ENCODE measurements at places on chromosomes 7 and 10.

DNA sequence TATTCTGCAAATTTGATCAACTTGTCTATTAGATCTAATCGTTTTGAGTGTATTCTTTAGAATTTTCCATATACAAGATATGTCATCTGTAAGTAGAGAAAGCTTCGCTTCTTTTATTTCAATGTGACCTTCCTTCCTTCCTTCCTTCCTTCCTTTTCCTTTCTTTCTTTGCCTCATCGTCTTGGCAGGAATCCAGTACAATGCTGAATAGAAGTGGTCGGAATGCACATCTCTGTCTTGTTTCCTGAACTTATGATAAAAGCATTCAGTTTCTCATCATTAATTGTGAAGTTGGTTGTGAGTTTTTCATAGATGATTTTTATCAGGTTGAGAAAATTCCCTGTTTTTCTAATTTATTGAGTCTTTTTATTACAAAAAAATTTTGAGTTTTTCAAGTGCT is 300.7 kb upstream of the ZNF32 start:
- DNase-seq: no peak

DNA sequence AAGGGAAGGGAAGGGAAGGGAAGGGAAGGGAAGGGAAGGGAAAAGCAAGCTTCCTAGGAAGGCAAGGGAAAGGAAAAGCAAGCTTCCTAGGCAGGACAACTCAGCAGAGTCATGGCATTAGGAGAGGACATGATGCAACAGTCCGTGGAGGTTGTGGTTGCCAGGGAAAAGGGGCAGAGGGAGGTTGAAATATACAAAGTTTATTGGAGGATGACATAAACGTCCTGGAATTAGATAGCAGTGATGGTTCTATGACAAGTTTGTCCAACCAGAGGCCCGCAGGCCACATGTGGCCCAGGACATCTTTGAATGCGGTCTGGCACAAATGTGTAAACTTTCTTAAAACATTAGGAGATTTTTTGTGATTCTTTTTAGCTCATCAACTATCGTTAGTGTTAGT is 59.8 kb upstream of the OPN4 start:
- peak; percentile 63 for DNase-seq

DNA sequence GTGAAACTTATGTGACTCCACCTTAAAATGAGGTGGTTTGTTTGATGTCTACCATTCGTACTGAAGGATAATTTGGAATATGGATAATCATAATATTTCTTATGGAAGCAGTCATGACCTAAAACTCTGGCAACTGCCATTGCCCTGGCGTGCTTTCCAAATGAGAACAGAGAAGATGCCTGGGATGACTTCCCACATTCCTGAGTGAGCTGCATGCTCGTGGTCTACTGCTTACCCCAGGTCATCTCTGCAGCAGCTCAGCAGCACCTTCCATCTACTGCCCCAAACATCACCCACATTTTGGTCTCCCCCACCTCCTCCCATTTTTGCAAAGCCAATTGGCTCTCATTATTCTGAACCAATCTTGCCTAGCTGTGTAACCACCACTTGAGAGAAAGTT is 40.1 kb downstream of the LYZL1 start:
- no peak for DNase-seq

GRCh38 chr10:110437351-110437605 is 60.4 kb upstream of the DUSP5 start:
- DNase-seq: no peak

DNA sequence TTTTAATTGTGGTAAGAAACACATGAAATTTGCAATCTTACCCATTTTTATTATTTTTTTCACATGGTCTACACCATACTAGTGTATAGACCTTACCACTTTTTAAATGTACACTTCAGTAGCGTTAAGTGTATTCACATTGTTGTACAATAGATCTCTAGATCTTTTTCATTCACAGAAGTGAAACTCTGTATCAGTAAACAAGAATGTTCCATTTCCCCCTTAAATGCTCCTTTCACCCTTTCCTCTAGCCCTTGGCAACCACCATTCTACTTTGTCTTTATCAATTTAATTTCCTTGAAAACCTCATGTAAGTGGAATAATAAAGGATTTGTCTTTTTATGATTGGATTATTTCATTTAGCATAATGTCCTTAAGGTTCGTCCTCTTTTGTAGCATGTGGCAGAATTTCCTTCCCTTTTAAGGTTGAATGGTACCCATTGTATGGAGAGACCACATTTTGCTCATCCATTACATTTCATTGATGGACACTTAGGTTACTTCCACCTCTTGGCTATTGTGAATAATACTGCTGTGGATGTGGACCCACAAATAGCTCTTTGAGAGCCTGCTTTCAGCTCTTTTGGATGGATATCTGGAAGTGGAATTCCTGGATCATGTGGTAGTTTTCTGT is 45.7 kb downstream of the SNX10 start:
- DNase-seq: no peak

DNA sequence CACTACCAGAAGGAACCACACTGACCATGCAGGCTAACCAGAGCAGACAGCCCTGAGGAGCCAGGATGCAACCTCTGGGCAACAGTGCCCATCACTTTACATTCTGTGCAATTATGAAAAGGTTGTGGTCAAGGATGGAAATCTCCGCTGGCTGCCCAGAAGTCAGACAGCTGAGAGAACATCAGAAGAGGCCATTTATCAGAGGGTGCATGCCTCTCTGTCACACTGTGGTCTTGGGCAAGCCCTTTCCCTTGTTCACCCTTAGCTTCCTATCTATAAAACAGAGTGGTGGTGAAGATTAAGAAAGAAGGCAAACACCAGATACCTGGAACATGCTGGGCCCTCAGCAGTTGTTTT is 120.7 kb upstream of the GDF10 start:
- no peak for DNase-seq

DNA sequence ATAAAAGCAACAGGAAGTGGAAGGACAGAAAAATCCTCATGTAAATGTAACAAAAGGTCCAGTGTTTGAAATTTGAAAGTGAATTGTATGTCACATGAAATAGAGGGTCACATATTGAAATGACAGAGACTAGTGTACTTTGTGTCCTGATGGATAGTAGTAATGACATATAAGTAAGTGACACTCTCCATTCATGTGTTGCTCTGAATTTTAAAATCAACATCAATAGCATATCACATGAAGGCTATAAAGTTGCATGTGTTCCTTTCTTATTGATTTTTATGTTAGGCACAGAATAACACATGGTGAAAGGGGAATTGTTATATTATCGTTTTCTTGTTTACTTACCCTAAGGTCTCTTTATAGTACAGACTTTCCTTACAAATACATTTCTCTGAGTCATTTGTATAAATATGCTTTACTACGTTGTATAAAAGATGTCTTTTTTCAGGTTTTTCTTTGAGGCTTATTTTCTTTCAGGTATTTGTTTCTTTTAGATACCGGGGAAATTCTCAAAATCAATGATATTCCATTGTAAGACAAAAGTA is 104.6 kb upstream of the CACNA2D1 start:
- DNase-seq: no peak

- DNase-seq: no peak
These were observed 152.8 kb downstream of the NEURL1 start for GRCh38 chr10:103646304-103646703.

- no peak for DNase-seq
These were observed 490.0 kb downstream of the CNTNAP2 start for GRCh38 chr7:146606628-146607027.

DNA sequence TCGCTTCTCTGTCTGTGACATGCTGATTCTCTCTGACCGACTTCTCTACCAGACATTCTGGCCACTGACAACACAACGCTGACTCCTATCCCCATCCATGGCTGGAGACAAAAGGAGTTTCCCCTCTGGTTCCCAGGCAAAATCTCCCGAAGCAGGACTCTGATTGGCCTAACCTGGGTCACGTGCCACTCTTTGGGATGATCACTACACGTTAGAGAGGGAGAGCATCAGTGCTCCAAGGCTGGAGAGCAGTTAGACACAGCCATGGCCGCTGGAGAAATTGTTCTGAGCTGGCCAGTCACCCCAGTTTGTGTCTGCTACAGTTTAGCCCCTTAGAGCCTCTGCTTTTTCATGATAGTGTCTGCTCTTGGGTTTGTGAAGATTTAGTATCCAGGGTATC is 38.9 kb downstream of the ADAMTS14 start:
- DNase-seq: no peak

DNA sequence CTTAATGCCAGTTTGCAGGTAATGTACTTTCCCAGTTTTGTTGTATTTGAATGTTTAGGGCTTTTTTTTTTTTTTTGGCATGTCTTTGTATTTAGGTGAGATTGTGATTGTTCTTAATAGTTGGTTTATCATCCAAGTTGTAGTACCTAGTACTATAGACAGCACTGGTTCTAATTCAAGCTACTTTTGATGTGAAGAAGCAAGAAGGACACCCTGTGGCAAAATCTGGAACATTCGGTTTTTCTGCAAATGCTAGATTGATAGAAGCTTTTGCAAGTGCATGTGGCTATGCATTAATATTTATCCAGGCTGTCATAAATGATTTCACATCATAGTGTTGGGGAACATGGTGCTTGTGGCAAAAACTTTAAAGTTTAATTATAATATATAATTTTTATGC is 248.9 kb downstream of the FOXP2 start:
- DNase-seq: no peak

GRCh38 chr10:65231148-65231547 is 1694.7 kb upstream of the LRRTM3 start:
- DNase-seq: no peak

GRCh38 chr7:41203542-41203941 is 499.3 kb downstream of the INHBA start:
- DNase-seq: no peak

GRCh38 chr7:110347081-110347480 is 743.8 kb upstream of the LRRN3 start:
- DNase-seq: no peak

GRCh38 chr7:116162254-116162653 is 48.1 kb upstream of the TES start:
- no peak for DNase-seq

- DNase-seq: peak; percentile 19
These were observed 74.4 kb upstream of the LSM8 start for GRCh38 chr7:118109607-118110006.

GRCh38 chr10:52965938-52966401 is 193.4 kb upstream of the MBL2 start:
- no peak for DNase-seq

- no peak for DNase-seq
These were observed 23.4 kb downstream of the RPP38 start for GRCh38 chr10:15120523-15120922.

DNA sequence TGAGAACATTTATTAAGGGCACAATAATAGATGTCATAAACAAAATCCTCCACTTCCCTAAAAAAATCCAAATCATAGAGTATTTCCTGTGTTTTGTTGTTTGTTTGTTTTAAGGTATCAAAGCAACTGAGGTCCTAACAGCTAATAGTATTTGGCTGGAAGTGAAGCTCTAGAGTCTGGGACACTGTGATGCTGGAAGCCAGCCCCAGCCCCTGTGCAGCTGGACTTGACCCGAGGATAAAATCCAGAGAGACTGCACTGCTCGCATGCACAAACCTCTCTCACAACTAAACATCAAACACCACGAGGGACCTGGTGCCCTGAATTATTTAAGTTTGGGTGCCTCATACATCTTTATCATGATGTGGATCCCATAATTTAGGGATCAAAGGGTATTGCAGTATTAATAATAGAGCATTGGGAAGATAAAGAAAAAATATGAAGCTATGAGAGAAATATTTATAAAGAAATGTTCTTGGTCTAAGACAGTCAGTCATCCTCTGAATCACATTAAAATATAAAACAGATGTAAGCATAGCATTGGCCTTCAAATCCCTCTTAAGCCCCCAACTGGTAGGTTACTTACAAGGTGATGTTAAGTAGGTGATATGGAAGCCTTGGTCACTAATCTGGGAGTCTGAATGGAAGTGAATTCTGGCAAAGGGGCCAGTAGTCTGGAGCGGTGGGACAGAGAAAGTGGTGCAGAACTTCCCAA is 44.4 kb downstream of the CUBN start:
- no peak for DNase-seq

DNA sequence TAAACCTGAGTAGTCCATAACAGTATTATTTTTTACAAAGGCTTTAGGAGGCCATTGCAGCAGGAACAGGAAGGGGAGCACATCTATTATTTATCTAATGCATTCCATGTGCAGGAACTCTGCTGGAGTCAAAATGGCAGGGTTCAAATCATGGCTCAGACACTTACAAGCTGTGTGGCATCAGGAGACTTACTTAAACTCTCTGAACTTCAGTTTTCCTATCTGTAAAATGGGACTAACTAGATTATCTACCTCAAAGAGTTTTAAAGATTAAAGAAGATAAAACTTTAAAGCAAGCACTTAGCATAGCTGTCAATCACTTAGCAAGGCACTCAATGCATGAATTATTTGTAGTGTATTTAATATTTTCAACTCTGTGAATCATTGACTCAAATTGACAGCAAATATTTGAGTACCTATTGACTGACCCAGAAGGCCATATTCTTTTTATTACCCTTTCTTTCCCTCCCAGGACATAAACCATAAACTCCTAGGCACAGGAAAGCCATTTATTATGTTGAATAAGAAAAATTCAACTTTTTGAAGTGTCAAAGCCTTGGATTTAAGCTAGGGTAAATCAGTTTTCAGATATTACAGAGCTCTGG is 115.8 kb upstream of the FAM204A start:
- DNase-seq: no peak

- no peak for DNase-seq
These were observed 28.2 kb downstream of the C10orf105 start for GRCh38 chr10:71691405-71691804.

- no peak for DNase-seq
These were observed 33.7 kb downstream of the CTTNBP2 start for GRCh38 chr7:117839507-117839906.

DNA sequence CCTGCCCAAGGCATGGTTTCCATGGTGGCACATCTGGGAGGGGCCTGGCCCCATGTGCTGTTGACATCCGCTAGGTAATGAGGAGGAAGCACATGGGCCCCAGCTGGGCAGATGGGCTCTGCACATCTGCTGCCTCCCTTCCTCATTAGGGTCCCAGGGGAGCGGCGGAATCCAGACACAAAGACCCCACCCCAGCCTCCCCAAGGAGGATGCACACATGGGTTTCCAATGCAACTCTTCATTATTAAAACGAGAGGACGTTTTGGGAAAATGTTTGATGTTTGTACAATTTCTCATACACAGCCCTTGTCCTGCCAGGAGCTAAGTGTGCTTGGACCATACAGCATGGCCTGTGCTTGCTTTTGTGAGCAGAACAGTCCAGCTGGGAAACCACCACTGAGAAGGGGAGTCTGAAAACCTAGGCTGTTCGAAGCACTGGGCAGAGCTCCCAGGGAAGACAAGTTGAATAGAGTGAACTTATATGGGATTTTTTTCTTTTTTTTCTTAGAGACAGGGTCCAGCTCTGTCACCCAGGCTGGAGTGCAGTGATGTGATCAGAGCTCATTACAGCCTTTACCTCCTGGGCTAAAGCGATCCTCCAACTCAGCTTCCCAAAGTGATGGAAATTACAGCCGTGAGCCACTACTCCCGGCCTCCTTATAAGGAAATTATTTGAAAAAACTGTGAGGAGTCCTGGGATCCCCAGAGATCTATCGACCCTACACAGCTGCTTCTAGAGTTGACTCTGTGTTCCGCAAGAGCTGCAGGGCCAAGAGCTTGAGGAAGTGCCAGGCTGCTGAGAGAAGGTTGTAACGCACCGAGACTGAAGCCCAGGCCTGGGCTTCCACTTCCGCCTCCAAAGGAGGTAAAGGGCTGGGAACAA is 23.4 kb downstream of the FAM107B start:
- no peak for DNase-seq

GRCh38 chr7:150370612-150371071 is 2.0 kb downstream of the REPIN1 start:
- no peak for DNase-seq

- DNase-seq: peak; percentile 20
These were observed 1.3 kb upstream of the GFRA1 start for GRCh38 chr10:116274064-116274904.

GRCh38 chr7:46058086-46058823 is 137.2 kb upstream of the IGFBP3 start:
- no peak for DNase-seq

GRCh38 chr7:127034186-127034806 is 218.4 kb downstream of the GRM8 start:
- DNase-seq: no peak
